Epithelial cell of prostate (primary cell): ENCODE measurements at places on chromosomes 7 and 10.

- DNase-seq, result no peak
These were observed 81.4 kb downstream of the NRBF2 start for GRCh38 chr10:63214571-63214970.

DNA sequence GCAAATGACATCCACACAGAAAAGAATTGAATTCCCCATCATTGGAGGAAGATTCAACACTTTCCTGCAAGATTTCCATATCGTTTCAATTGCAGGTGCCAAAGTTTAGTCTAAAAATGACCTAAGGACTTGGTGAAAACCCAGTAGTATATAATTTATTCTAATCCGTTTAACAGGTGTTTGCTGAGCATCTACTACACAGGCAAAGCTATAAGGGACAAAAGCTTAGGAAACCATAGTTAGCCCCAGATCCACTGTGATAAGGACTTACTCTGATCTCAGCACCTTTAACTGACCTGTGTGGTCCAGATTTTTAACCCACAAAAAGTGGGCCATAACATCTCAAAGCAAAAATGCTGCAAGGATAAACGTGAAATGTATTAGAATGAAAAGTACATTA, 19.1 kb downstream of the UBE2H start:
- DNase-seq, result no peak

GRCh38 chr10:30839652-30840051, 192.0 kb downstream of the ZNF438 start:
- DNase-seq, result no peak

- DNase-seq, result no peak
These were observed 149.6 kb downstream of the C10orf105 start for GRCh38 chr10:71569775-71570588.

DNA sequence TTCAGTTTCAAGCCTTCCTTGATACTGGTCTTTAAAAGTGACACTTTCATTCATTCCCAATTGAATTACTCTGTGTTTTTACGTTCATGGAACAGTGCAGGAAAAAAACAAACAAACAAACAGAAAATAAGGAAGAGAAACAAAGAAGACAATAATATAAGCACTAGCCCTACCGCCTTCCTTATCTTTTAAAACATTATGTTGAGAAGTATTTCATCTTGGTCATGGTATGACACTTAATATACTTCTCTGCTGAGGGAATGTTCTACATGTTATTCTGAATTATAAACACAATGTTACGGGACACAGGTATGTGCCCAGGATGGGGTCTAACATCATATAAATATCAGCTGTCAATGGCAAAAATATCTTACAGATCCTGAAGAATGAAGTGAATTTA, 176.7 kb downstream of the SFMBT2 start:
- DNase-seq, result no peak

DNA sequence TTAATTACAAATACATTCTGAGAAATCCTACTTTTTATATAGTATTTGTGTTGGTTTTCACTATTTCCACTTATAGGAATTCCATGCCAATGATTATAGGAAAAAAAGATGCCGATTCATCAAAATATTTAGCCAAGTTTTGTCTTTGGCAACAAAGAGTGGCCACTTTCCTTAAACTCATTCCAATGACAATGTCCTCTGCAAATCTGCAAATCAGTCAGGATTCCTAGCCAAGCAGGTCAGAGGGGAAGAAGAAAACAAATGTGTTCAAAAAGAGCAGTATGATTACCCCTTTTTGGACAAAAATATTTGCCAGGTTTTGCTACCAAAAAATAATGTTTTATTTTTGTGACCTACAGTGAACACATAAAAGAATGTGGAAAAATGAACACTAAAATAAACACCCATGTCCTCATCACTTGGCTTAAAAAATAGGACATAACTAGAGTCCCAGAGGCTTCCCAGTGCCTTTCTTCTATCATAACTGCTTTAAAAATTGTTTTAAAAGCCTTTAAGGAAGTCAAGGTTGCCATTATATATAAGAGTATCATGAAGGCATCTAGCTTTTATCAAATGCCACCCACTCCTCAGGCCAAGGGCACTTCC, 125.9 kb downstream of the ADAM12 start:
- no peak for DNase-seq

DNA sequence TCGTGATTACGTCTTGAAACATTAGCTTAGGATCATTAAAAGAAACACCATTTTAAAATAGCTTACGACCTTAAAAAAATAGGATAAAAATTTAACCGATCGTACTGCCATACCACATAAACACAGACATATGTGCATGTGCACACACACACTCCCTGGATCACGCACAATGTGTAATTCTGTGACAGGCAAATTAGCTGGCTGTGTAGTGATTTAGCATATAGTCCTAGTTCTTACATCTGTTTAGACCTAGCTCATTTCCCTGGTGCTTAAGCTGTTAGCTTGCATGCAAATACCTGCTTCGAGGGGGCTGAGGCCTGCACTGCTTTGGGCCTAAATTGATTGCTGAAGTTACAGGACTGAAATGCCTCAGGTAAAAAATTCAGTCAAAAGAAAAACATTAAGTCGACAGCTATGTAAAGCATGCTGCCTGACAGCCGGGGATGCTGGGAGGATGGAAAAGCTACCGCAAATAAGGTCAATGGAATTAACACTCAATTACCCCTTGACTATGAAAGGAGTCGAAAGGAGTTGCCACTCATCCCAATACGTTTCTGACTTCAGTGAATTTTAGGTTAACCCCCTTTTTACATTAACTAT, 267.1 kb upstream of the FZD8 start:
- DNase-seq, result no peak

- no peak for DNase-seq
These were observed 542.4 kb upstream of the DPP6 start for GRCh38 chr7:153509768-153510167.

DNA sequence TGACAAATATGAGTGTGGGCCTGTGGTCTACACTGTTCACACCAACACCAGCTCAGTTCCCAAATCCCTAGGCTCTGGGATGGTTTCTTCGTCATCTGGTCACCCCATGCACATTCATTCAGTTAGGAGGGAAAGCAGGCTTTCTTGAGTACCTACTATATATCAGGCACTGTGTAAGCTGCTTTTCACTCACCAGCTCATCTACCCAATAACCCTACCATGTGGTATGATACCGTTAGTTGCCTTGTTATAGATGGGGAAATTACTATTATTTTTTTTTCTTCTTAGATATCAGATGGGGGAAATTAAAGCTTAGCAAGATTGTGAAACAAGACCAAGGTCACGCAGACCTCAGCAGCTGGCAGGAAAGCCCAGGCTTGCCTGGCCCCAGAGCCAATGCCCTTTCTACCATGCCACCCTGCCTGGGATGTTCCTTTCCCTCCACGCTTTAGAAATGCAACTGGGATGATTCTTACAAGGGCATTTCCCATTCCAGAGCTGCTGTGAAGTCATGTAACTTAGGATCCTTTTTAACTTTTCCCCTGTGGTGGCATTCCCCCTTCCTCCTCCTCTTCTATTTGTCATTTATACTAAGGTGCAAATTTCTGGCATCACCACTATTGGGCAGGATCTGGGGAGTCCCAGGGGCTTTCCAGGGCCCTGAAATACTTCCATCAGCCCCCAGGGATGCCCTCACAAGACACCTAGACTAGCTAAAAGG, 93.1 kb upstream of the EFCAB10 start:
- no peak for DNase-seq

DNA sequence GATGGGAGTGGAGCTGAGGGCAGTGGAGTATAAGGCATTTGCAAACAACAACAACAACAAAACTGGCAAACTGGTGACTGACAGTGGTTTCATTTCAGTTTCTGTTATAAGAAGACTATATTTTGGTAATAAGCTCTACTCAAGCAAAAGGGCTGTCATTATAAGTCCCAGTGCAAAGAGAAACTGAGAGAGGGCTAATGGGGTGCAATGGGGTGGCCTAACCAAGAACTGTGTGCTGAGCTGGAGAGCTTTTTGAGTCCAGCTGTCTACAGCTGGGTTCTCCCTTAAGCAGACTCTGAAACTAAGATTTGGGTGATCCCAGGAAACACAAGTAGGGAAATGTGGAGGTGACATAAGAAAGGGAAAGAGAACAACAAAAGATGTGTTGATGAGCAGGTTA, 439.3 kb downstream of the ADRA2A start:
- no peak for DNase-seq

DNA sequence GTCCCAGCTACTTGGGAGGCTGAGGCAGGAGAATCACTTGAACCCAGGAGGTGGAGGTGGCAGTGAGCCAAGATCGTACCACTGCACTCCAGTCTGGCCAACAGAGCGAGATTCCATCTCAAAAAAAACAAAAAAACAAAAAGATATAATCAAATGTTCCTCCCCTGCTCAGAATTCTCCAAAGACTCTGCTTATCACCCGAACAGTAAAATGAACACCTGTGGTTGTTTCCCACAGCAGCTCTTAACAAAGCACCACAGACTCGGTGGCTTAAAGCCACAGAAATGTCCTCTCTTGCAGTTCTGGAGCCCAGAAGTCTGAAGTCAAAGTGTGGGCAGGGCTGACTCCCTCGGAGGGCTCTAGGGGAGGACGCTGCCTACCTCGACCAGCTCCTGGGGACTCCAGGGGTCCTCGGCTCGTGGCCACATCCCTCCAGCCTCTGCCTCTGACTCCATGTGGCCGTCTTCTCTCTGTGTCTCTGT, 4.1 kb upstream of the INTS1 start:
- DNase-seq, result no peak

- no peak for DNase-seq
These were observed 48.5 kb downstream of the GNAT3 start for GRCh38 chr7:80463272-80463920.

GRCh38 chr10:36450380-36450779, 675.0 kb upstream of the ANKRD30A start:
- no peak for DNase-seq

DNA sequence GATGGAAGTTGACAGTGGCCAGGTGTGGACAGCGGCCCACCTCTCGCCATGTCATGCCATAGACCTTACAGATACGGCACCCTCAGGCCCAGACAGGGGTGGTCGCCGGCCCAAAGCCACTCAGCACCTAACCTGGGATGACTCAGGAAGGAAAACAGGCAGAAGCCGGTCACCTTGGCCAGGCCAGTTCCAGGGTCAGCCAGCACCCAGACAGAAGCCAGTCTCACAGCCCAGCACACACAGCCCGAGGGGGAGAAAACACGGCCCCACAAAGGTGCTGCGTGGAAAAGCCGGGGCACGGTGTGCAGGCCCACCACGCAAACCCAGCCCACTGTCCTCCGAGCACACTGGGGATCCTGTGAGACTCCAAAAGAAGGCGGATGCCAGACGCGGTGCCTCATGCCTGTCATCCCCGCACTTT, 95.2 kb upstream of the DNAAF5 start:
- DNase-seq, result no peak

DNA sequence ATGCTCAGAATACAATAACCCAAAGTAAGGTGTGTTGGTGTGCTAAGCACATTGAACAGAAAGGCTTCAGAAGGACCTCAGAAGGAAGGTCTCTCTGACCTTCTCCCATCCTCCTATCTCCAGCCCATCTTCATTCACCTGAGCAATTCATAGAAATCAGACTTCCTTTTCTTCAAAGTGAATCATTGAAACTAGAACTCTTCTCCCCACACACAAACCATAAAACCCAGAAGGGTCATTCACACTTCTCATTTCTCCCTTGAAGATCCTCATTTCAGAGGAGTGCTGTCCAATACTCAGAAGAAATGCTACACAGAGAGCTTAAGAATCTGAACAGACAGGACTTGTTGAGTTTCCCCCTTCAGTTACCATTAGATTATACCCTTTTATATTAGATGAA, 89.5 kb downstream of the VWDE start:
- no peak for DNase-seq

GRCh38 chr7:65441010-65441409, 67.4 kb downstream of the ZNF92 start:
- DNase-seq, result peak; percentile 12

DNA sequence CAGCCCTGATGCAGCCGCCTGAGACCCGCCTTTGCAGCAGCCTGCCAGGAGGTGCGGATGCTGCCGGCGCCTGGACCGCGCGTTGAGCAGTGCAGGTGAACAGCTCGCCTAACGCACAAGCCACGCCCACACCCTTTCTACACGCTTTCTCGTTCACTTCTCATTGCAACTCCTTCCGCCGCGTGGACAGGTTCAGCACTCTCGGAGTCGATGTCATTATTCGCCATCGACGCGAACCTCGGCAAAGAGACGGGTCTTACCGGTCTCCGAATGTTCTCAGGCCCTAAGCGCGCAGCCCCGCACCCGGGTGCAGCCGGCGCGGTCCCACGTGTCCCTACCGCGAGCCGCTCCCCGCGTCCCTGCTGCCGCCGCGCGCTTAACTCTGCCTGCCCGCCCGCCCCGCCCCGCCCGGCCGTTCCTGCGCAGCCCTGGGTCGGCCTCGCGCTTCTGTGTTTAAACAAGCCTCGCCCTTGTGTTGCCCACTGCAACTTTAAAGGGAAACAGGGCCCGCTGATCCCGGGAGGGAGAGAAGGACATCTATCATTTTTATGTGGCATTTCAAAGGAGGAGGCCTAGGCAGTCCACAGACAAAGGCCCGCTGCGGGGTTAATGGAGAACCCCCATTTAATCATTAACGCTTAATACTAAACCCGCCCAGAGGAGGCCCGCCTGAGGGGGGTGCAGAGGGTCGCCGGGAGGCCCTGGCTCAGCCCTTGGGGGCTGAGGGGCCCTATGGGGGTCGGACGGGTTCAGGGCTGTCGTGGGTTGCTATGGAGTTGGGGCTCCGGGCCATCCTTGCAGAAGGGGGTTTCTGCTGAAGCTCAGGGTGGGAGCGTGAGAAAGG, 128.5 kb downstream of the WDR11 start:
- DNase-seq, result no peak

GRCh38 chr10:10353326-10353868, 664.3 kb upstream of the CELF2 start:
- no peak for DNase-seq

DNA sequence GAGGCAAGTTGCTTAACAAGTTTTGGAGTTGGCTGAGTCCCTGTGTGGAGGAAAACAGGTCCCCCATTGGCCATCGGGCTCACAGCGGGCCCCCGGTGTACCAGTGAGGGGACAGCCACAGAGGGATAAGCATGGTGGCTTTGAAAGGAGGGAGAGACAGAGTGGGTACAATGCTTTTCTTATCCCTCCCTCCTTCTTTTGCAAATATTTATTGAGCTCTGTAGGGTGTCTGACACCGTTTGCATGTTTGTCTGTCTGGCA, 2.8 kb downstream of the HTRA1 start:
- no peak for DNase-seq

DNA sequence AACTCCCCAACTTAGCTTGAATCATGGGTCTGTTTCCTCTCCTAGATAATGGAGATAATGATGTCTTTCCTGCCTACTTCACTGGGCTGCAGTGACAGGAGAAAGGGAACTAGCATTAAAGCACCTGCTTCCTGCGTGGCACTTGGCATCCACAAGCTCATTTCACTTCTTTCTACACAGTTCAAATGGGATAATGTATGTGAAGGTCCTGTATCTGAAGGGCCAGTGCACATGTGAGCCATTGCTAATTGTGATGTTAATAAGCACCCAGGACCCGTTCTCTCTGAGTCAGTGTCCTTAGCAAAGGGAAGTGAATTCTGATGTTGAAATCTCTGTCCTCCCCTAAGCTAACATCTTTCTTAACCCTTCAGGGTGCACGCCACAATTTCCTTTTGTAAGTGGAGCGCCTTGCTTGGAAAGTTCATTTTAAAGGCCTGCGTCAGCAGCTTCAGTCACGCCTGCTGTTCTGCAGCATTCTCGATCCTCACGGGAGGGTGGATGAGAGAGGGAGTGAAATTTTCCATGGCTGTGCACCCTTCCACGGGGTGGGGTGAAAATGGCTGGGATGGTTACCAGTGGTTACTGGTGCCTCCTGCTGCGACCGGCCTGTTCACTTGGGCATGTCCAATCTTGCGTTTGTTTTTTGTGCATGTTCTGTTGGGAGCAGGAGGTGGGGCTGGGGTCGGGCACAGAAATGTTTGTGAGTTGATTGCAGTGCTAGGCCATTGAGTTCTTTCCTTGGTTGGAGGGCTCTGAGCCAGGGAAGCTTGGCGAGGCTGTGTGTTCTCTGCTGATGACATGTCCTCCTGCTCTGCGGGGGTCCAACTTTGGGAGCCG, 59.2 kb downstream of the HK1 start:
- peak; percentile 89 for DNase-seq
